Myocyte (in vitro differentiated cells): ENCODE measurements at places on chromosomes 7 and 10.

GRCh38 chr7:40673285-40673684 lies 538.5 kb downstream of the SUGCT start:
- DNase-seq = peak; percentile 52

GRCh38 chr10:24756283-24756682 lies 32.6 kb upstream of the ARHGAP21 start:
- DNase-seq = no peak

DNA sequence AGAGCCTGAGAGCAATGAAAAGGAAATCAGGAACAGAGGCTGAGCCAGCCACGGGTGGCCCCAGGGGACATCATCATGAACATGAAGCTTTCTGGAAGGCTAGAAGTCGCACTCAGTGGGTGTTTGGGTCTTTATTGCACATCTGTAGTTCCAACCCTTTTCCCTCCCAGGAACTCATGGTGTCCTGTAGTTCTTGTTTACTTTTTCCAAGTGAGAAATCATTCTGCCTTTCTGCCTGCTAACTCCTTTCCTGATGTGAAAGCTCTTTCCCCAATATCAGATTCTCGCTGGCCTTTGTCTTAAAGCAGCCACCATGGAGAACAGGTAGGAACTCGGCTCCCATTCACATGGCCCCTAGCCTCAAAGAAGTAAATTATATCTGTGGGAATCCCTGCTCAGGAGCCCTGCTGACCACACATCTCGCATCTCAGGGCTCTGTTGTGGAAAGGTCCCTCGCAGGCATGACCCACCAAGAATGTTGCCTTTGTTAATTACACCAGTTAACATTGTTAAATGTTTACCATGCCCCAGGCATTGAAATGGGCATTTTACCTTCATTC lies 542.7 kb downstream of the TNS3 start:
- no peak for DNase-seq

GRCh38 chr10:80613466-80614170 lies 75.9 kb downstream of the SH2D4B start:
- no peak for DNase-seq

DNA sequence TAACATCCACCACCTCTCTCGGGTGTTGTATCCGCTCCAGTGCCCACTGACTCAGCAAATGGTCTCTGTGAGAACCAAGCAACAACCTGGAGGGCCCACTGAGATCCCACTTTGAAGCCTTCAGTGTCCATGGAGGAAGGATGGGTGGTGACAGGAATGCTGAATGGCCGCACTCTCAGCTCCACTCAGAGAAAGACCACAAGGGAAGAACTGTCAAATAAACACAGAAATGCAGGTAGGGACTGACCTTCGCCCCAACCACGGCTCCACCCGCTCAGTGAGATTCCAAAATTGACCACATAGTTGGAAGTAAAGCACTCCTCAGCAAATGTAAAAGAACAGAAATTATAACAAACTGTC lies 65.8 kb downstream of the VIPR2 start:
- DNase-seq = no peak

DNA sequence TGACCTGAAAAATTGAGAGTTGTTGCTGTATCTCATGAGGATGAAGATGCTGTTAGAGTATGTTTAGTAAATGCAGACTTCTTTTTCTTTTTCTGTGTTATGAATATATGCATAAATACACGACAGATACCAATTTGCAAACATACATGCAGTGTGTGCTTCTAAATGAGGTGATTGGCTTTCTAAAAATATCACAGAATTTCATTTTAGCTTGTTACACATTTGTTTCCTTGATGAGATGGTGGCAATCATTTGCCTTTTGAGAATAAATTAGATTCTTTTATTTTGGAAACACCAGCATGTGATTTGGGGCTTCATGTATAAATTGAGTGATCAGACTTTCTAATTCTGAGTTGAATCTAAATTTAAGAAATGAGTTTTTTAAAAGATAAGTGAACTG lies 29.7 kb downstream of the CCNY start:
- no peak for DNase-seq

DNA sequence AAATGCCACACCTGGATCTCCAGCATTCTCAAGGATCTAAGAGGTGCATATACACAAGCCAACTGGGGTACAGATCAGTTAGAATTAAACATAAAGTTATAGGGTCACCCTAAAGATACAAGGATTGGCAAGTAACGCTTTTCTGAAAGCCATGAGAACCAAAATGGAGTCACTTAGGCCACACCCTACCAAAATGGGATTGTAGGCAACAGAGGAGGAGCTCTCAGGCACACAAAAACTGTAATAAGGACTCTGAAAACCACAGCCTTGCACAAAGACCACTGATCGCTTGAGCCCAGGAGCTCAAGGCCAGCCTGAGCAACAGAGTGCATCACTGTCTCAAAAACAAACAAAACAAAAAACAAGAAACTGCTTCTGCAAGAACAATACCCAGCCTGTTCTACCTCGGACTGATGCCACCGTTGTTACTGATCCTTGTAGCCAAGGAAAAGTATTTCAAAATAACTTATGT lies 35.5 kb downstream of the SVOPL start:
- DNase-seq = no peak
